ENCODE measurements at places on chromosomes 11 and 22. TPM values are rescaled to one million over a fixed set of nuclear protein-coding genes. Genes with fewer than 3 reads are reported as not detected.

DNA sequence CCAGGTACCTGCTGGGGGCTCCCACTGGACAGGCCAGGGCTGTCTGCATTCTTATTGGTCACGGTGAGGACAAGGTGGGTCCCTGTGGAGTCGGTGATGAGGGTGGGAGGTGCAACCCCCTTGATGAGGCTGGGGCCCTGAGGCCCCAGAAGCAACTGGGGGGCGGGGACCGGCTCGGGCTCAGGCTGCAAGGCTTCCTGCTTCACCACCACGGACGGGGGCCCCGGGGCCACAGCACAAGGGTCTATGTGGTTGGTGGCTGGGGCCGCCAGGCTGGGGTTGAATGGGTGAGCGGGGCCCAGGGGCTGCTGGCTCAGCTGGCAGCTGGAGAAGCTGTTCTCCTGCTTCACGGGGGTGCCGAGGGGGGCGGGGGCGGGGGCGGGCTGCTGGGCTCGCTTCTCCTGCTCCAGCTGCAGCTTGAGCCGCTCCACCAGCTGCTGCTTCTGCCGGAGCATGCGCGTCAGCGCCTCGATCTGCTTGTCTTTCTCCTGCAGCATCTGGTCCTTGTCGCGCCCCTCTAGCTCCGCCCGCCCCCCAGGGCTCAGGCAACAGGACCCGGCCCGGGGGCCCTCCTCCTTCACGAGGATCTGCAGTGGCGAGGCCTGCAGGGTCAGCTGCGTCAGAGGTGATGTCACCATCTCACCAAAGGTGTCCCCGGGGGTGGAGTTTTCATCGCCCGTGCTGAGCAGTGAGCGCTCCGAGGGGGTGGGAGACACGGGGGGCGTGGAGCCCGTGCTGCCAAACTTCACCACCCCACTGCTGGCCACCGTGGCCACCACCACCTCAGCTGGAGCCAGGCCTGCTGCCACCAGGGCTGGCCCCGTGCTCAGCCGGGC lies 48.2 kb downstream of the SGSM3 start:
- no peak for DNase-seq

Gene PACSIN3
- 129 TPM for total RNA-seq

- DNase-seq: peak; percentile 40
Observed at GRCh38 chr22:40107851-40108378, 69.8 kb upstream of the TNRC6B start.

- no peak for DNase-seq
Observed at GRCh38 chr22:37744589-37744988, 47.7 kb downstream of the TRIOBP start.

DNA sequence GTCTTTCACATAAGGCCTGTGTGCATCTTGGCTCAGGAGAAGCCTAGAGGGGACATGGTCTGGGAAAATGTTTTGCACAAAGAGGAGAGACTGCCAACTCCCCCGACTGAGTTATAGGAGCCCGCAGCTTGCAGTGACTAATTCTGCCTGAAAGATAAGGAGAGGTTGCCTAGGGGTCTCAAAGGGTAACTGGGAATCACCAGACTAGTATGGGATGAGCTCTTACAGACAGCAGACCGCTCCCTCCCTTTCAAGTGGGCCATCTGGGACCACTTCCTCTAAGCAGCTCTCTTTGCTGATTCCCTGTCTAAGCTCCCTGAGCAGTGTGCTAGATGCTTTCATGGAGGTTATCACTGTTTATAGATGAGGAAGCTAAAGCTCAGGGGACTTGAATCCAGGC lies 105.1 kb downstream of the TENM4 start:
- no peak for DNase-seq

- DNase-seq: no peak
Observed at GRCh38 chr22:47605886-47606285, 843.4 kb downstream of the TBC1D22A start.

DNA sequence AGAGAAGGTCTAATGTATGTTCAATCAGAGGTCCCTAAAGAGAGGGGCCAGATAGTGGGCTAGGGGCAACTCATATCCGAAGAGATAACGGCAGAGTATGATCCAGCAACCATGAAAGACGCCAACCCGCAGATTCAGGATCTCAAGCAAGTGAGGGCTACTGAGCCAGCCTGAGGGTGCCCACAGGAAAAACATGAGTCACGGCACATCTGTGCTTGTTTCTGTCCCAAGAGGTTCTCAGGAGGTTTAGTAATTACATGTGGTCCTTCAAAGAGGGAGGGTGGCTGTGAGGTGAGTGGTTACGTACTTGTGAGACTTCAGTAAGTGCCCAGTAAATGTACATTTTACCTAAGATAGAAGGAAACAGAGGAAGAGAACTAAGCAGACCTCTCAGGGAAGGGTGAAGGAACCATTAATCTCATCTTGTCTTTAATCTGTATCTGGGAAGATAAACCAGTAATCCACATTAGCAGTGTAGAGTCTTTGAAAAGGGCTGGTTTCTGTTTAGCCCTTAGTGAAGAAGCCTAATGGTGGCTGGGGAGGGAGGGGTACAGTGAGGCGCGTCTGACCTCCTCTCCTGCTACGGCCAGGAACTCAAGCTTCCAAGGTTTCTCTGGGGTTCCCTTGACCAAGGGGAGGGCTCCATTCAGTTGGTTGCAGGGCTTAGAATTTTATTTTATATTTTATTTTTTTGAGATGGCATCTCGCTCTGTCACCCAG lies 10.2 kb downstream of the SIRT3 start:
- no peak for DNase-seq

- DNase-seq: peak; percentile 94
Observed at GRCh38 chr11:68677432-68677831, 6.9 kb upstream of the GAL start.

DNA sequence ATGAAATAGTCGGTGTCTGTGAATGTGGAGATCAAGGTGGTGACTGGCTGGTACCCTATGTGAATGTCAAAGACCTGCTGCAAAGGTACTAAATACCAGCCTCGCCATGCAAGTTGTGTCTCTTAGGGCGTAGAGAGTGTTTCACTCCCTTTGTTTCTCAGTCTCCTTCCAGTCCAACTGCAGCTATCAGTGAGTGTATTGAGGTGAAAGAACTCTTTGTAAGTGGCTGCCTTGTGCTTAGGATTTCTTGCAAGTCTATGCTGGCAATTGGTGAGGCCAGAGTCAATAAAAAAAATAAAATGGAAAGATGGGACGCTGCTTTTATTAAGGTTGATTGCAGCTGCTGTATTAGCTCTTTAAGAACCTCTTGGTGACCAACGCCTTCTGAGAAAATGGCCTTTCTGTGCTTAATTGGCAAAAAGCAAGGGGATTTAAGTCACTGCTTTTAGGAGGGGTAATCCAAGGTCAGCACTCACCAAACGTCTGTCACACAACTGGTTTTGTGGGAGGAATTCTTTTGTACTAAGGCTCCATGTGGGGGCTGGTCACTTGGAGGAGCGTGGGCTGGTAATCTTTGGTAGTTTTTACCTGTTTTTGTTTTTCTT lies 95.1 kb downstream of the PARVA start:
- DNase-seq: no peak

- DNase-seq: no peak
Observed at GRCh38 chr11:6395470-6396060, 5.3 kb downstream of the SMPD1 start.

GRCh38 chr22:50601669-50602337 lies 1.2 kb downstream of the MAPK8IP2 start:
- DNase-seq: no peak

Gene INPP5J
- 2.1 TPM for total RNA-seq

Gene MGAT3
- not detected for total RNA-seq
